ENCODE measurements at places on chromosomes 6 and 20.

GRCh38 chr6:120383681-120384080 lies 950.6 kb downstream of the TBC1D32 start:
- no peak for DNase-seq

GRCh38 chr6:20705741-20706140 lies 171.5 kb downstream of the CDKAL1 start:
- no peak for DNase-seq

- DNase-seq: no peak
Observed at GRCh38 chr20:17227219-17227575, 357 bp downstream of the PCSK2 start.

- DNase-seq: no peak
Observed at GRCh38 chr6:20044883-20045282, 167.4 kb downstream of the MBOAT1 start.

GRCh38 chr6:106797186-106797585 lies 167.8 kb downstream of the QRSL1 start:
- DNase-seq: no peak

GRCh38 chr20:20021835-20022234 lies 4.7 kb downstream of the NAA20 start:
- no peak for DNase-seq

- DNase-seq: no peak
Observed at GRCh38 chr20:36819659-36820058, 46.1 kb upstream of the DSN1 start.

- DNase-seq: no peak
Observed at GRCh38 chr6:112409311-112409710, 62.2 kb downstream of the RFPL4B start.

DNA sequence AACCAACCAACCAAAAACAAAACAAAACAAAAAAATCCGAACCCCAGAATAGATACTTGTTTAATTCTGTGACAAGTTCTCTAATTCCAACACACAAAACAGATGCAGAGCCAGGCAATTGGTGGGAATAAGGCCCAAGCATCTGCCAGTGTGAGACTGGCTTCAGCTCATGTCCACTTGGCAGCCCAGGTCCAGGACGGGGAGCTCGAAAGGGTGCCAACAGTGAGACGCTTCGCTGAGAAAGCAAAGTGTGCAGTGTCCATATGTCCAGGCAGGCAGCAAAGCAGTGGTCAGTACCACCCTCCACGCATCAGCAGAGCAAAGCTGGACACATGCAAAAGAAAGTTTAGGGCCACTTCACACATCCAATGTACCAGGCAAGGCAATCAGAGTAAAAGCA lies 102.9 kb downstream of the RALGAPA2 start:
- no peak for DNase-seq

DNA sequence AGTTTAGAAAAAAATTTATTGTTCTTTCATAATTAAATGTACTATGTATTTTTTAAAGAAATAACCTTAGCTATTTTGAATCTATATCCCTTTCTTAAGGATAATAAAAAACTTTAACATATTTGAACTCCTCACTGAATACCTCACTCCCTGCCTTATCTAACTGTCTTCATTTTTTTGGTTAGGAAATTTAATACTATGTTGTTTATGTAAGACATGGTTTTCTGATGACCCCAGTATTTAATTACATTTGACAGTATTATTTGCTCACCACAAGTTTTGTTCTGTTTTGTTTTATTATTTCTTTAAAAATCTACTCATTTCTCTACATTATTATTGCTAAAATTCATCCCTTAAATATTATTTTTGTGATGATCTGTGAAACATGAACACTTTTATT lies 394.4 kb upstream of the ADGRB3 start:
- no peak for DNase-seq

DNA sequence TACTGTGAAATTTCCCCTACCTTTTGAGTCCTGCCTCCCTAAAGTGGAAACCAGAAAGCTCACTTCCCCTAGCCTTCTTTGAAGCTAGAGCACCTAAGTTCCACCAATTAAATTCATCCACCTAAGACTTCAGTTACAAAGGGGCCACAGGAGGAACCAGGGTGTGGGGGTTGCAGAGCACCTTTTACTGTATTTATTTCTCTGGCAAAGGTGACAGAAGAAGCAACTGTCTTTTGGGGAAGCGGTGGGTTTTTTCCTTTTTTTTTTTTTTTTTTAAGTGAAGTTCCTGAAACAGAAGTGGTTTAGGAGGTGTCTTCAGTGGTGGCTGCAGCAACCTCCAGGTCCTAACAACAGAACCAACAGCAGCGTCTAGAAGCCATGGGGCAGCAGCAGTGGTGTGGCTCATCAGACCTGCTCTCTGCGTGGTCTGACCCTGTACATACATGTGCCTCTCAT lies 13.1 kb downstream of the PSMB9 start:
- DNase-seq: no peak

DNA sequence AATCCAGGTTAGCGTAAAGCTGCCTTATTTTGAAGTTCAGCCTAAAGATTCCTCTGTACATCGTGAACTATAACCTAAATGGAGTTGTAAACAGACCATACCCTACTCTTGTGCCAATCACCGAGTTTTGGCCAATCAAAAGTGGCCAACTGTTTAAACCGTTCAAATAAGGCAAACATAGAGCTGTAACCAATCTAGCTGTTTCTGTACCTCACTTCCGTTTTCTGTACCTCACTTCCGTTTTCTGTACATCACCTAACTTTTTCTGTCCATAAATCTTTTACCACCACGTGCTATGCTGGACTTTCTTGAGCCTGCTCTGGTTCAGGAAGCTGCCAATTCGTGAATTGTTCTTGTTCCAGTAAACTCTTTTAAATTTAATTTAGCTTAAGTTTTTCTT lies 39.7 kb downstream of the LBP start:
- no peak for DNase-seq

DNA sequence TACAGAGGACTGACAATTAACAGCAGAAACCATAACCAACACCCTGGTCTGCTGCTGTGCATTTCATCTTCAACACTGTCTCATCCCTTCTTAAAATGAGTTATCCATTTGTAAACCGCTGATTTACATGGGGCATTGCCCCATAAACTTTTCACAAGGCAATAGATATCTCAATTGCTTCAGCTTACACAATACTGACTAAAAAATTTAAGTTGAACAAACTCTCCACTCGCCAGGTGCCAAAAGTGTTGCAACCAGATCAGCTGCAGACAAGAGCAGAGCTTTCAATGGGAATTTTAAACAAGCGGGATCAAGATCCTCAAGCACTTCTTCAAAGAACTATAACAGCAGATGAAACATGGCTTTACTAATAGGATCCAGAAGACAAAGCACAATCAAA lies 183.0 kb downstream of the TASP1 start:
- no peak for DNase-seq

GRCh38 chr20:7744411-7744810 lies 195.8 kb downstream of the HAO1 start:
- DNase-seq: no peak
